ENCODE measurements at places on chromosomes 4 and X. TPM values are rescaled to one million over a fixed set of nuclear protein-coding genes. Genes with fewer than 3 reads are reported as not detected.

- no peak for DNase-seq
Observed at GRCh38 chr4:149584722-149585121, 230.9 kb downstream of the IQCM start.

DNA sequence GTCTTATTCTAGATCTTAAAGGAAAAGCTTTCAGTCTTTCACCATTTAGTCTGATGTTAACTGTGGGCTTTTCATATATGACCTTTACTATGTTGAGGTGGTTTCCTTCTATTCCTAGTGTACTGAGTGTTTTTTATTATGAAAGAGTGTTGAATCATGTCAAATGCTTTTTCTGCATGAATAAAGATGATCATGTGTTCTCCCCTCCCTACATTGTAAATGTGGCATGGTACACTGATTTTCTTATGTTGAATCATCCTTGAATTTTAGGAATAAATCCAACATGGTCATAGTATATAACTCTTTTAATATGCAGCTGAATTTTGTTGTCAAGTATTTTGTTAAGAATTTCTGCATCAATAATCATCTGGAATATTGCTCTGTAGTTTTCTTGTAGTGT lies 4.3 kb downstream of the CLGN start:
- DNase-seq, result no peak

DNA sequence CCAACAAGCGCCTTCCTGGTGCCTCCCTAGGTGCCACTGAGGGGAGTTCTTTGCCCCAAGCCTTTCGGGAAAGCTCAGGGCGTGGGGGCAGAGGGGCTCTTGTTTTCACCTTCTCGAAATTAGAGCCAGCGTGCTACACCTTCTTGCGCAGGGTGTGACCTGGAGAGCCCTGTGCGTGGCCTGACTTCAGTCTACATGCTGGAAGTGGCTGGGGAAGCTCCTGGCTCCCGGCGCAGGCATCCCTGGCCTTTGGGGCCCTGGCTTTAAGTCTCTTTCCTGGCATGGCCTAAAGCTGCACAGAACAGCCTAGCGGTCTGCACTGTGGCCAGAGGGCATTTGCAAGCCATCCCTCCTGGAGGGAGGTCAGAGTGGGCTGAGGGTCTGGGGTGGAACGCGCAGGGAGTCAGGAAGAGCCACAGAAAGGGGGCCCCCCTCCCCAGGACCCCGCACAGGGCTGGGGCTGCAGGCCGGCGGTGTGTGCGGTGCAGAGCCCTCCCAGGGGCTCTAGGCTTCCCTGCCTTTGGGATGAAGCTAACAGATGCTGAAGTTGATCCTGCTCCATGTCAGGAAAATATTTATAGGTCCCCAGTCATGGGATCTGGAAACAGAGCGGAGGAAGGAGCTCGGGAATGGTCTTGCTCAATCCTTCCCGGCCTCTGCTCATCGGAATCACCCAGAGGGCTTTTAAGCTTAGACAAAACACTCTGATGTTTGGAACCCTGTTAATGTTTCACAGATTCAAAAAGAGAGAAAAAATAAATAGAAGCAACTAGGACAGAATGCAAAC lies 781 bp upstream of the SPON2 start:
- peak; percentile 86 for DNase-seq

- DNase-seq, result no peak
Observed at GRCh38 chr4:137274404-137274803, 257.9 kb downstream of the PCDH18 start.

Gene UGT2B17
- not detected for total RNA-seq

DNA sequence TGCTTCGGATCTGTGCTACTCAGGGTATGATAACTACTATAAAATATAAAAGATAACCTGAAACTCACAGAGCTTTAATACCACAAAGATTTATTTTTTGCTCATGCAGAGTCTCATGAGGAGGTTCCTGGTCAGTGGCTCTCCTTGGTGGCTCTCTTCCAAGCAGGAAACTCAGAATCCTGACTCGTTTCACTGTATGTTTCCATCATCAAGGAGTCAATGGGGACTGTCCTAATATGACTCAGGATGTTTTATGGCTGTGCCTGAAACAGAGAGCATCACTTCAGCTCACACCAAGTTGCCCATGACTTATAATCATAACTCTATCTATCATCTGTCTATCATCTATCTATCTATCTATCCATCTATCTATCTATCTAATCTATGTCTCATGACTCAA lies 620.8 kb upstream of the NR3C2 start:
- DNase-seq, result no peak

Gene SHOX
- total RNA-seq, result not detected

Gene GDPD2
- total RNA-seq, result not detected

Gene HSFX1
- total RNA-seq, result 1.4 TPM

Gene GC
- not detected for total RNA-seq

DNA sequence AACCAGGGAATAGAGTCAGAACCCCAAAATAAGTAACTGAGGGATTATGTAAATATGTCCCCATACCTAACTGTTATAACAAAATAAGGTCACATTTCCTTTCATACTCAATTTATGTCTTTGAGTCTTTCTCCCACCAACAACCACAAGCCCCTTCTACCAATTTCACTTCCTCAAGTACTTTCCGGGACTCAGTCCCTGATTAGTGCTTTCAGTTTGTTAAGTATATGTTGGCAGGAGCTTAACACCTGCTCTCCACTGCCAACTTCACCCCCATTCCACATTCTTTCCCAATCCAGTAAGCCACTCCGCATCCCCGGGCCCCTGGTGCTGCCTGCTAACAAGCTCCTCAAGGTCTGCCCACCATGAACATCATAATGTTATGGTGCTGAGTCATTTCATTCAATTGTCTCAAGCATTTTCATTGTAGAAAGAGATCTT lies 71.3 kb upstream of the SPRY1 start:
- no peak for DNase-seq

DNA sequence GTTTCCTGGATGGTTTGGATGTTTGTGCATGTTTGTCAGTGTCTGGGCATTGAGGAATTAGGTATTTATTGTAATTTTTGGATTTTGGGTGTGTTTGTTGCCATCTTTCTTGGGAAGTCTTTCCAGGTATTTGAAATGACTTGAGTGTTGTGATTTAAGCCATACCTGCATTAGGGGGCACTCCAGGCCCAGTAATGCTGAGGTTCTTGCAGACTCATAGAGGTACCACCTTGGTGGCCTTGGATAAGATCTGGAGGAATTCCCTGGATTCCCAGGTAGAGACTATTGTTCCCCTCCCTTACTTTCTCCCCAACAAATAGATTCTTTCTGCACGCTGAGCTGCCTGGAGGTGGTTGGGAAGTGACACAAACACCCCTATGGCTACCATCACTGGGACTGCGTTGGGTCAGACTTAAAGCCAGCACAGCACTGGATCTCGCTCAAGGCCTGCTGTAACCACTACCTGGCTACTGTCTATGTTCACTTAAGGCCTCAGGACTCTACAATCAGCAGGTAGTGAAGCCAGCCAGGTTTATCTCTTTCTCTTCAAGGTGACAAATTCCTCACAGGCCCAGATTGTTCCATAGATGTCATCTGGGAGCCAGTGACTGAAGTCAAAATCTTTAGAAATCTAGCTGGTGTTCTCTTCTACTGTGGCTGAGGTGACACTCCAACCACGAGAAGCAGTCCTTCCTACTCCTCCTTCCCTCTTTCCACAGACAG lies 643.6 kb downstream of the PDHA2 start:
- no peak for DNase-seq

DNA sequence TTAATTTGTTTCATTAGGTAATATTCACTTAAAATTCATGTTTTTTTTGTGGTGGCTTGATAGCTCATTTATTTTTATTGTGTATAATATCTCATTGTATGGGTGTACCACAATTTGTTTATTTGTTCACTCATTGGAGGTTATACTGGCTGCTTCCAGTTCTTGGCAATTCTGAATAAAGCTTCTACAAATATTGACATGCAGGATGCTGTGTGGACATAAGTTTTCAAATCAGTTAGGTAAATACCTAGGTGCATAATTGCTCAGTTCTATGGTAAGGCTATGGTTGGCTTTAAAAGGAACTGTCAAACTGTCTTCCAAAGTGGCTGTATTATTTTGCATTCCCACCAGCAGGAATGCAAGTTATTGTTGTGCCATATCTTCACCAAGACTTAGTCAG lies 504.5 kb upstream of the GALNTL6 start:
- DNase-seq, result no peak

GRCh38 chrX:4876268-4876667 lies 1162.8 kb upstream of the PRKX start:
- no peak for DNase-seq

- DNase-seq, result no peak
Observed at GRCh38 chr4:100168521-100168920, 21.7 kb downstream of the DDIT4L start.

DNA sequence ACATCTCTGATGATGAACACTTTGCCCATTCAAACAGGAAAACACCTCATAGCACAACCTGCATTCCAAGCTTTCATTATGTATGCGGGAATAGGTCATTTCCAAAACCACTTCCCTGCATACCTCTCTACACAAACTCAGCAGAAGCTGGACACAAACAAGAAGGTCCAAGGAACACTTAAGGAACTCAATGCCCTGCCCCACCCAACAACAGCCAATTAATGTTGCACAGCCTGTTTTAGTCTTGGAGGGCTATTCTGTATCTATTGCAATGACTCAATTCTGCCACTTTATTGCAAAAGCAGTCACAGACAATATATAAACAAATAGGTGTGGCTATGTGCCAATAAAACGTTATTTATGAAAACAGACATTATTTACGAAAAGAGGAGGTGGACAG lies 16.7 kb downstream of the OPHN1 start:
- no peak for DNase-seq

- peak; percentile 53 for DNase-seq
Observed at GRCh38 chr4:5784960-5785611, 74.1 kb downstream of the EVC start.

- DNase-seq, result no peak
Observed at GRCh38 chr4:139933104-139933503, 220.9 kb downstream of the MAML3 start.

Gene SPANXA2
- not detected for total RNA-seq

DNA sequence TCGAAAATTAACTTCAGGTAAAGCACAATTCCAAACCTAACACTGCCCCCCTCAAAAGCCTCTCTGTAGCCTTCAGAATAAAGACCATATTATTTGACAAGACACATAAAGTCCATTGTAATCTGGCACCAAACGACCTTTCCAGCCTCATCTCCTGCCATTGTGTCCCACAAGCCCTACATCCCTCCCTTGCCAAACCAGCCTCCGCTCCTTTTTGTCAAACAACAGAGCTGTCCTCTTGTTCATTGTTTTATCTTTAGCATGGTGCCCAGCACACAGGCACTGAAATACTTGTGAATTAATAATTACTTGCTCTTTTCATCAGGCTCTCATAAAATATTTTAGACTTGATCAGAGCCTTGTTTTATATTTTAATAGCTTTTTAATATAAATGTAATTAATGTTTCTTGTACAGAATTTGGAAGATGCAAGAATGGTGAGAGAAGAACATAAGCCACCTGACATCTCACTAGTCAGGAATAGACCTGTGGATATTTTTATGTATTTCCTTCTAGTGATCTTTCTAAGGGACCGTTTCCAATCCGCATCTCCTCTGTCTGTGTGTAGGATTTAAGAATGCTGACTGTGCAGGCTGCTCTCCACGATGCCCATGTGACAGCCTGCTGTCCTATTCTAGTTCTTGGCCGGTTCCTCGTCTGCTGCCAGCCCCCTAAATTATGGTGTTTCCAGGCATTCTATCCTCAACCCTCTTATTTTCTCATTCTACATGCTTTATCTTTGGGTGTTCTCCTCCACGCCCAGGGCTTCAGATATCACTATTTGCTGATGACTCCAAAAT lies 3.0 kb upstream of the IRF2 start:
- no peak for DNase-seq

DNA sequence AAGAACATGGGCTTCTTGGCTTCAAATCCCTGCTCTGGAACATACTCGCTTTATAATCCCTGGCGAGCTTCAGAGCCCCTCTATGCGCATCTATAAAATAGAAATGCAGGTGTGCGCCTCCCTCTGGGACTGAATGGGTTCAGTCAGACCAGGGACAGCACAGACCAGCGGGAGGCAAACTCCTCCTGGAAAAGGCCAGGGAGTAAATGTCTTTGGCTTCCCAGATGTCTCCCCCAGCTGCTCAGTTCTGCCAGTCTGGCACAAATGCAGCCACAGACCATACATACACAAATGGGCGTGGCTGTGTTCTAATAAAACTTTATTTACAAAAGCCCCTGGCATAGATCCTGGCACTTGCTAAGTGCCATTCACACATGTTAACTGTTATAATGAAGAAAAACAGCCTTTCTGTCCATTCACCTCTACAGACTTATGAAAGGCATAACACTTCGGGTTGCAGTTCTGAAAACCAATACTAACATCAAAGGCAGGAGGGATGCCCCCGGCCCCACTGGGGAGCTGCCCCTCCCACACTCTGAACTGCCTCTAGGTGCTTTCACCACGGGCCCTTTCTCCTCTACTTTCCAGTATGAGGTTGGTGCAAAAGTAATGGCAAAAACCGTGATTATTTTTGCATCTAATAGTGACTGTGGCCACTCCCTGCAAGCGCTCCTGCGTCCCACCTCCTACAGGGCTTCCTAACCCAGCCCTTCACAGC lies 4.6 kb downstream of the JAKMIP1 start:
- no peak for DNase-seq

GRCh38 chr4:100842856-100843255 lies 325.0 kb upstream of the EMCN start:
- no peak for DNase-seq

- no peak for DNase-seq
Observed at GRCh38 chrX:44997282-44997812, 124.4 kb downstream of the KDM6A start.

DNA sequence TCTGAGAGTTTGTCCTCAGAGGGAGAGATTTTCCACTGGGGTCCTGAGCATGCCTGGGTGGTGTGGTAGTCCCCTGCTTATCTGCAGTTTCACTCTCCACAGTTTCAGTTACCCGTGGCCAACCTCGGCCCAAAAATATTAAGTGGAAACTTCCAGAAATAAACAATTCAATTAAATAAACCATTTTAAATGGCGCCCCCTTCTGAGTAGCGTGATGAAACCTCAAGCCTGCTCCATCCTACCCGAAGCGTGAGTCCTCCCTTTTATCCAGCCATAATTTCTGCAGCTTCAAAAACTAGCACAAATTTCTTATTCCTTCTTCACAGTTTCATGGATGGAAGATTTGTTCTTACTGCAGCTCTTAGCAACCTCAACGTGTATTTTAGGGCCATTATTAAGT lies 26.7 kb downstream of the PNMA6E start:
- no peak for DNase-seq

DNA sequence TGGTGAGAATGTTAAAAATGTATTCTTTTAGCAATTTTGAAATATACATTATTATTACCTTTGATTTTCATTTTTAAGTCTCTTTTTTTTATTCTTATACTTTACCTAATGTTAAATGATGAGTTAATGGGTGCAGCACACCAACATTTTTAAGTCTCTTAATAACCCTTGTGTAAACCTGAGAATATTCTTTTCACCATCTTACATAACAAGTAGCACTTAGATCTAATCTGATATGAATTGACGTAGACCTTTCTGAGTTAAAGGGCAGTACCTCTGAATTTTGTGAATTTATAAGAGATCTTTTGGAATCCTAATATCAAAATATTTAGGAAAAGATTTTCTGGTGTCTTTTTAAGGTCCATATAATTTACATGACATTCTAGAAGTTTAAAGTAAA lies 110.6 kb downstream of the TTC29 start:
- DNase-seq, result no peak

Gene ASB5
- 2.5 TPM for total RNA-seq

Gene SCARB2
- 159 TPM for total RNA-seq

Gene AKAP4
- not detected for total RNA-seq

Gene MND1
- total RNA-seq, result 1.9 TPM

Data from posterior vena cava (tissue), 2 donors.